ENCODE measurements at places on chromosomes 5 and 9.

GRCh38 chr5:83353231-83353630, 118.3 kb upstream of the VCAN start:
- no peak for DNase-seq

DNA sequence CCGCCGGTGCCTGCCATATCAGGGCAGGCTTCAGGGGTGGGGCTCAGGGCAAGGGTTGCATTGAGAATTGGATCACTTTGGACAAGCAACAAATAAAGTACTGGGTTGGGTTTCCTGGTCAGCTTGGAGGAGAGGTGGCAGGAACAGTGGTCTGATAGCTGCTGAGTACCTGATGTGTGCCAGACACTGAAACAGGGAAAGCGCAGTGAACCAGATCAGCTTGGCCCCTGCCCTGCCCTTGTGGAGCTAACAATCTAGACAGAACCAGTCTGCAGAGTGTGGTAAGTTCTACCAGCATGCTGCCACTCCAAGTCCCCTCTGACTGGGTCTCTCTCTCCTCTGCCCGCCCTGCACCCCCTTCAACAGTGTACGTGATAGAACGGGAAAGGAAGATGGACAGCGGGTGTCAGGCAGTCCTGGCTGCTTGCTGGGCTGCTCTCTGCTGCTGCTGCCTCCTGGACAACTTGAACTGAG, 53.4 kb downstream of the CYSTM1 start:
- DNase-seq = no peak

DNA sequence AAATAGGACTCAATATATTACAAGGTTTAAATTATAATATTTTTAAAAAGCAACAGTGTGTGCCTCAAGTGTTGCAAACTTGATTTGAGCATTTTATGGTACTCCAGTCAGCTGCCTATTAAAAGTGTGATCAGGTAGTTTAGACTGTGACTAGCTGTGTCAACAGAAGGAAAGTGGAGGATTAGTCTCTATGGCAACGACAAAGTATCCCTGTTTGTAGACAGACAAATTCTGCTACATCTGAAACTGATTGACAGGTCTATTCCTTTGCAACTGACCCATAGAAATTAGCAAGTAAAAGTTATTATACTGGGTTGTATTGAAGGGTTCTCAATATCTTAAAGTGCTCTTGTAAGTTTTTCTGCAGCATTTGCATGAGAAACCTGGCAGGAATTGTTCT, 249.8 kb upstream of the ARRDC3 start:
- no peak for DNase-seq

- peak; percentile 13 for DNase-seq
Observed at GRCh38 chr5:96876292-96876850, at the start of gene ERAP2. TSS of gene ERAP2 (plus strand) at chr5:96876500. CDS start at chr5:96879686, 3,186 bp downstream.

- DNase-seq = no peak
Observed at GRCh38 chr5:83097689-83098231, 20.4 kb downstream of the XRCC4 start.

DNA sequence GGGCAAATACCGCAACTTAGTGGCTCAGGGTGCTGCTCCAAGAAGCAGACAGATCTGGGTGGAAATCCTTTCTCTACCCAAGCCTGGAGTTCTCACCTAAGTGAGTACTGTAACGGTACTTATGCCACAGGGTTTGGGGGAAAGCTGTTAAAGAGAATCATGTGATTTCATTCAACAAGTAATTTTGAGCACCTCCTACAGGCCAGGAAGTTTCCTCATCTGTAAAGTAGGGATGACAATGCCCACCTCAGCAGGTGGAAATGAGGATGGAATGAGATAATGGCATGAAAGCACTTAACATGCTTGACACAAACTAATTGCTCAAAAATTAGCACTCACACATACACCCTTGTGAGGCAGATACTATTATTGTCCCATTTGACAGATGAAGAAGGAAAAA, 114.1 kb downstream of the JAKMIP2 start:
- no peak for DNase-seq

- peak; percentile 28 for DNase-seq
Observed at GRCh38 chr5:138645778-138646575, 70.8 kb upstream of the HSPA9 start.

DNA sequence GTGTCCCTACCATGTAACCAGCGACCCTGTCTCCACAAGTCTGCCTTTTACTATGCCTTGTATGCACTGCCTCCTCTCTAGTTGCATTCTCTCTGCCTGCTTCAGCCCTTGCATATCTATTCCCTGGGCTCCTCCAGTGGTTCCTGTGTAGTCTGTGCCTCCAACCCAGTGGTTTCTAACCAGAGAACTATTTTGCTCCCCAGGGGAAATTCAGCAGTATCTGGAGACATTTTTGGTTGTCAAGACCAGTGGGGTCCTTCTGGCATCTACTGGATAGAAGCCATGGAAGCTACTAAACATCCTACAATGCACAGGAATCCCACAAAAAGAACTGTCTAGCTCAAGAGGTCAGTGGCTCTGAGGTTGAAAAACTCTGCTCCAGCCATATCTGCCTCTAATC, 224.1 kb upstream of the RASEF start:
- DNase-seq = no peak

GRCh38 chr5:149878371-149878770, 66.2 kb downstream of the PDE6A start:
- no peak for DNase-seq

- DNase-seq = no peak
Observed at GRCh38 chr5:179250561-179251225, 94.6 kb downstream of the ADAMTS2 start.

GRCh38 chr9:1870915-1871314, 144.2 kb upstream of the SMARCA2 start:
- no peak for DNase-seq

DNA sequence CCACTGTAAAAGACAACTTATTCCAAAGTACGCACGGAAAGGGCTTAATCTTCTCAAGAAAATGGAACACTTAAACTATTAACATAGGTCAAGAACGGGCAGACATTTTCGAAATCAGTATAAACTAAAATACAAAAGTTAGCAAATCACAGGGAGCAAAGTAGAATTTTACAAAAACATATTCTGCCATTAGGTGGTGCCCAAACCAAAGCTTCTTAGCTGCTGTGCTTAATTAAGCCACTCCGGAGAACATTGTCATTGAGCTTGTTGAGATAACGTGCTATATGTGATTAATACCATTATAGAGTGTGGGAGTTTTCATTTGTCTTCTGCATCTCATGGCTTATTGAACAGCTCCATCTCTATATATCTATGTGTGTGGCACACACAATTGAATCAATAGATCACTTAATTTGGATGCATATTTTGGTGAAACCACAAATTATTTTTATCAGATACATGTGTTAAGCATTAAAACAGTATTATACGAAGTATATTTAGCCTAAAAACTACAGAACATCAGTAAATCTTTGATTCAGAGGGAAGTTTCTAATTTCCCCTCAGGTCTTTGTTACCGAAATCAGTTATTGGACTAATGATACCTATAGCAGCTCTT, 23.4 kb downstream of the UBLCP1 start:
- peak; percentile 57 for DNase-seq

DNA sequence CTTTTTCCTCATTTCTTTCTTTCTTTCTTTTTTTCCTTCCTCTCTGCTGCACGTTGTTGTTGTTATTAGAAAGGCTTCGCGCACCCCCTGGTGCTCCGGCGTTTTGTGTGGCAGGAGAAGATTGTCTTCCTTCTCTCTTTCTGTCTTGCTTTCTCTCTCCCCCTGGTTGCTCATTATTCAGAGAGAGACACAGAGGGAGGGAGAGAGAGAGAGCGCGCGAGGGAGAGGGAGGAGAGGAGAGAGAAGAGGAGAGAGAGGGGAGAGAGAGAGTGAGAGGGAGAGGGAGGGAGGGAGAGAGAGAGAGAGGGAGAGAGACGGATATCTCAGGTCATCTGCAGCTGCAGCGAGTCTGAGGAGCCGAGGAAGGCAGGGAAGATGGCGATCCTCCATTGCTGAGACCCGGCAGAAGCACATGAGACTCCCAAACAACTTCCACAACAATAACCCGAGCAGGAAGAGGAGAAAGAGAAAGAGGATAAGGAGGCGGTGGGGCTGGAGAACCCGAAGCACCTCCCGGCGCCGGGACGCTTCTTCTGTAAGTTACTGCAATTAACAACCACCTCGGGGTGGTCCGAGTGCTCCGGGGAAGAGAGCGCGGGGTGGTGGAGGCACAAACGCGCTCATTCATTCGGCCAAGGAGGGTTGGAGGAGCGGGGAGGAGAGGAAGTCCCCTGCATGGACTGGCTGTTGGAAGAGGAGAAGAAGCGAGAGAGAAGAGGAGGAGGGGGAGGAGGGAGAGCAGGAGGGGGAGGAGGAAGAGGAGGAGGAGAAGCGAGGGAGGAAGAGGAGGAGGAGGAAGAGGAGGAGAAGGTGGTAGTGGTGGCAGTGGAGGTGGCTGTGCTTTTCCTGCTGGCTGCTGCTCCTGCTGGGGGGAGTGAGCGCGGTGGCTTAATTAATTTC, at the start of gene ZNF462:
Gene ZNF462, plus strand, starts transcription at position 346 of the 900 bp plus-strand sequence. CDS start 60,218 bp downstream, outside the sequence.
- DNase-seq = no peak

- DNase-seq = no peak
Observed at GRCh38 chr9:88106492-88106891, 31.8 kb downstream of the SPATA31C2 start.

GRCh38 chr9:6195714-6196360, 19.8 kb upstream of the IL33 start:
- DNase-seq = no peak
